Hematopoietic multipotent progenitor cell treated with erythropoietin and hydrocortisone succinate and interleukin-3 and kit ligand, for 15 days (in vitro differentiated cells): ENCODE measurements at places on chromosomes 12 and 14.

DNA sequence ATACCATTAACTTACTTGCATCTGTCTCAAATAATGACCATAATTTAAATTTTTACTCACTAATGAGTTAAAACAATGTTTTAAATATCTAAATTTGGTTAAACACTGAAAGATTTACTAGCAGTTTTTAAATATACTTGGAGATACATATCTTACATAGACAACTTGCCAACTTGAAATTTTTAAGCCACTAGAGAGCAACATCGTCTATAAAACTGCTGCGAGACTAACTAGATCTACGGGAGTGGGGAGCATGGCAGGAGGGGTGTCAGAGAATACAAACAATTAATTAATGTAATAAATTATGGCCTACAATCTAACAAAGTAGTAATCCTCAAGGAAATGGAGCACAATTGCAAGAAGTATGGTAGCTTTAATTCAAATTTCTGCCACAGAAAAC is 120.4 kb downstream of the LRRIQ1 start:
- DNase-seq: no peak

GRCh38 chr14:63248211-63248610 is 44.0 kb downstream of the RHOJ start:
- DNase-seq: no peak

DNA sequence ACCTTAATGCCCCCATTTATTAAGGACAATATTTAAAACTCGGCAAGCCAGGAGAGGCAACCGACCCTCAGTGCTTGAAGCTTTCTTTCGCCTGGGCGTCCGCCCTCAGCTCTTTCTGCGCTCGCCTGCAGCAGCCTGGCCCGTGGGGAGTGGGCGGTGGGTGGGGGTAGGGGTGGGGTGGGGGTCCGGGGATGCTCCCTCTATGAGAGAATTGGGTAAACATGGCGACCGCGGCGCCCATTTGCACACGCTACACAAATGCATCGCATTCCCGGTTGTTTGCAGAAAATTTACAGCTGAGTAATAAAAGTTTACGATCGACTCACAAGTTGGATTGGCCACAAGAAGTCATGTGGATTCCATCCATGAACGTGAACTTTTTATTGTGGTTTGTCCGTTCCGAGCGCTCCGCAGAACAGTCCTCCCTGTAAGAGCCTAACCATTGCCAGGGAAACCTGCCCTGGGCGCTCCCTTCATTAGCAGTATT is 7.7 kb downstream of the HOXC8 start:
- no peak for DNase-seq

GRCh38 chr12:104526320-104526719 is 69.6 kb downstream of the CHST11 start:
- no peak for DNase-seq

DNA sequence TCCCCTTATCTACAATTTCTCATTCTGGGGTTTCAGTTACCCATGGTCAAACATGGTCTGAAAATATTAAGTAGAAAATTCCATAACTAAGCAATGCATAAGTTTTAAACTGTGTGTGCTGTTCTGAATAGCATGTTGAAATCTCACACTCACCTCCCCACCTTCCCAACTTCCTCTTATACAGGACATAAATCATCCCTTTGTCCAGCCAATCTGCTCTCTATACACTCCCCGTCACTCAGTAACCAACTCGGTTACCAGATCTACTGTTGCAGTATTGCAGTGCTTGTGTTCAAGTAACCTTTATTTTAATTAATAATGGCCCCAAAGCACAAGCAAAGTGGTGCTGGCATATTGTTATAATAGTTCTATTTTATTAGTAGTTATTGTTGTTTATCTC is 420.5 kb downstream of the GXYLT1 start:
- no peak for DNase-seq

DNA sequence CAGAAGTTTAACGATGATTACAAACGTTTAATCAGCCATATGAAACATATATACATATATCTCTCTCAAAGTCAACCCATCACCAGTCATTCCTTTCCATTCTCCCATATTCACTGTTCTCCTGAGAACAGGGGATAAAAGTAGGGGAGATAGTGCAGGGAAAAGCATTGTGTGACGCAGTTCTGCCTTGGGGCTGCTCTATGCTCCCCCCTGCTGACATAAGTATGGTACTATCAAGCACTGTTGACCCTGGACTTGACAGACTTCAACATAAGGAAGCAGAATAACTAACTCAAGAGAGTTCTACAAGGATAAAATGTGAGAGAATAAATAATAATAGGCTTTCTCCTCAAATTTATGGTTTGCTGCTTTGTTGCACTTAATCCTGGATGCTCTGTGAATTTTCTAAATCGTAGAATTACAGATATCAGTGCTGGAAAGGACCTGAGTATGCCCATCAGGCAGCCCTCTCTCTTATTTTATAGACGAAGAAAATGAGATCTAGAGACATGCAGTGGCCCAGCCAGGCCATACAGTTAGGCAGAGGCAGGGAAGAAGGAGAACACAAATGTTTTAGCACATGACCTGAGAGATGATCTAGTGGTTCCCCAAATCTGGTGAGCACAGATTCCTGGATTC is 87.2 kb downstream of the SCN8A start:
- peak; percentile 13 for DNase-seq

GRCh38 chr14:89992273-89992672 is 36.5 kb downstream of the TDP1 start:
- no peak for DNase-seq
